D721Med (cell line): ENCODE measurements at places on chromosomes 13 and 19.

- DNase-seq = no peak
Observed at GRCh38 chr19:39558624-39559117, 18.7 kb upstream of the EID2 start.

- DNase-seq = no peak
Observed at GRCh38 chr13:60335531-60335930, 61.5 kb upstream of the TDRD3 start.

DNA sequence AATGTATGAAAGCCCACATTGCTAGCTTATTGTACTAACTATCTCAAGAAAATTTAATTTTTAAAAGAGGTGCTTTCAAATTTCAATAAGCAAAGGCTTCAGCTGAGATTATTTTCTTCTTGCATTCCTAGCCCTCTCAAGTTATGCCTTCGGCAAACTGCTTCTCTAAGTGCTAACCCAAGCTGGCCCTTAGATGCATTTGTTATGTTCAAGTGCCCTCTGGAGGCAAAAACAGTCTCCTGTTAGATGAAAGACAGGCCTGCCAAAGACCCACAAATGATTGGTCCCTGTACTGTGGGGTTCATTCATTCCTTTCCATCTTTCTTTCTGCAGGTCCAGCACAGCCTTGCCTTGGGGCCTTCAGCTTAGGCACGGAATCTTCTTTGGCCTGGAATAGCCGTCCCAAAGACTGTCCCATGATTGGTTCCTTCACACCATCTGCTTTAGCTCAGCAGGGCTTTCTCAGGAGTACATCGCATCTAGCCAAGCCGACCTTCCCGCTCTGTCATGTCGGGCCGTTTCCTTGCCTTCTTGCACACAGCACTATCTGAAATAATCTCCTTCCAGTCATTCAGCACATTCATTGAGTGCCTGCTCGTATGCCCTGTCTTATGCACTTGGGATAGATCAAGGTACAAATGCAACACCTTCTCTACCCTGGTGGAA is 26.4 kb upstream of the TPTE2 start:
- DNase-seq = no peak

- DNase-seq = no peak
Observed at GRCh38 chr13:84845907-84846619, 953.2 kb downstream of the SLITRK6 start.

GRCh38 chr13:44159633-44160279 is 213.9 kb upstream of the SERP2 start:
- no peak for DNase-seq

DNA sequence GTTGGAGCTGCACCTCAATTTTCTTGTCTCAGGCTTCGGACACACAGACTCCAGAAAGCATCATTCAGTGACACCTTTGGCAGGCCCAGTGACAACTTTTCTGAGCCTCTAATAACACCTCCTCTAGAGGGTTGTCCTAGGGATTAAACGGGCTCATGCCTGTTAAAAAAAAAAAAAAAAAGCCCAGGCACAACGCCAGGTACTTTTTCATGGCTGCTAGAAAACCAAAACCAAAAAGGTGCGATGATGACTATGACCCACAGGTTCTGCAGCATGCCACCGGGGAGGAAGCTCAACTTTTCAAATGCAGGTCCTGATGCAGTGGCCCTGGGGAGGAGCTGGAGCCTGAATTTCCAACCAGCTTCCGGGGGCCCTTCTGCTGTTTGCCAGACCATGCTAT is 184.2 kb downstream of the ABCC4 start:
- DNase-seq = no peak

DNA sequence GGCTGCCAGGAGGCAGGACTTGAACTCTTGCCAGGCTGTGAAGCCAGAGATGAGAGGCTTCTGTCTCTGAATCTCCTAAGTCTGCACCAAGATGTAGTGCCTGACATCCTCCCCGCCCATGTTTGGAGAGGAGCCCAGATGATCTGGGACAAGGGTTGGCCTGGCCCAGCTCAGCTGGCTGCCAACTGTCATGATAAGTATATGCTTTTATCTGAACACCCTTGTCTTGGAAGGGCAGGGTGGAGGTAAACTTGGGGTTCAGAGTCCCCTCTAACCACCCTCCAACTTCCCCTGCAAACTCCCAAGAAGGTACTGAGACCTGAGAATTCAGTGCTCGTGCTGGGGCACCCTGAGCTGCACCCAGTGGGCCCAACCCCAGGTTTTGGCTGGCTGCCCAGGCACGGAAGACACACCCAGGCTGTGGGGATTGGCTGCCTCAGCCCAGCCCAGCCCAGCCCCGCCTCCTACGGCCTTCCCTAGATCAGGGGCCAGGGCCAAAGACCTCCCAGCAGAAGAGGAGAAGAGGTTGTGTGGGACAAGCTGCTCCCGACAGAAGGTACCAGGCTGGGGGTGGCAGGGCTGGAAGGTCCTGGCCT is at the start of gene CYP4F12:
CYP4F12 (plus strand) TSS at position 508 of the 596 bp plus-strand sequence. CDS start 443 bp downstream, outside the sequence.
- DNase-seq = no peak

- no peak for DNase-seq
Observed at GRCh38 chr19:31392464-31392863, 43.2 kb upstream of the TSHZ3 start.

- no peak for DNase-seq
Observed at GRCh38 chr13:89740994-89741685, 1606.3 kb upstream of the MIR17HG start.

DNA sequence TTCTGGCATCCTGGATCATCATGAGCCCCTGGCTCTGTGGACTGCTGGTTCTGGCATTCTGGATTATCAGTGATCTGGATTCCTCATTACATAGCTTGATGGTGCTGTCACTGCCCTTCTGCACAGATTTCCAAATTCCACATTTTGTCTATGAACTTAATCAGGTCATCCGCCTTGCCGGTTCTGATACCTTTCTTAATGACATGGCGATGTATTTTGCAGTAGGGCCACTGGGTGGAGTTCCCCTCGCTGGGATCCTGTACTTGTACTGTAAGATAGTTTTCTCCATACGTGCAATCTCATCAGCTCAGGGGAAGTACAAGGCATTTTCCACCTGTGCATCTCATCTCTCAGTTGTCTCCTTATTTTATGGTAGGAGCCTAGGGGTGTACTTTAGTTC is 24.4 kb upstream of the OR7C2 start:
- DNase-seq = no peak

GRCh38 chr13:102138635-102139190 is 263.1 kb downstream of the FGF14 start:
- no peak for DNase-seq

DNA sequence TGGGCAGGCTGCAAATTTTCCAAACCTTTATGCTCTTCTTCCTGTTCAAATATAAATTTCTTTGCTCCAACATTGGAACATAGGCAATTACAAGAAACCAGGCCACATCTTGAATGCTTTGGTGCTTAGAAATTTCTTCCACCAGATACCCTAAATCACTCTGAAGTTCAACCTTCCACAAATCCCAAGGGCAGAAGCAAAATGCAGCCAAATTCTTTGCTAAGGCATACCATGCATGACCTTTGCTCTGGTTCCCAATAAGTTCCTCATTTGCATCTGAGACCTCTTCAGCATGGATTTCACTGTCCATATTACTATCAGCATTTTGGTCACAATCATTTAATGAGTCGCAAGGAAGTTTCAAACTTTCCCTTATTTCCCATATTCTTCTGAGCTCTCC is 130.9 kb downstream of the DIAPH3 start:
- no peak for DNase-seq

DNA sequence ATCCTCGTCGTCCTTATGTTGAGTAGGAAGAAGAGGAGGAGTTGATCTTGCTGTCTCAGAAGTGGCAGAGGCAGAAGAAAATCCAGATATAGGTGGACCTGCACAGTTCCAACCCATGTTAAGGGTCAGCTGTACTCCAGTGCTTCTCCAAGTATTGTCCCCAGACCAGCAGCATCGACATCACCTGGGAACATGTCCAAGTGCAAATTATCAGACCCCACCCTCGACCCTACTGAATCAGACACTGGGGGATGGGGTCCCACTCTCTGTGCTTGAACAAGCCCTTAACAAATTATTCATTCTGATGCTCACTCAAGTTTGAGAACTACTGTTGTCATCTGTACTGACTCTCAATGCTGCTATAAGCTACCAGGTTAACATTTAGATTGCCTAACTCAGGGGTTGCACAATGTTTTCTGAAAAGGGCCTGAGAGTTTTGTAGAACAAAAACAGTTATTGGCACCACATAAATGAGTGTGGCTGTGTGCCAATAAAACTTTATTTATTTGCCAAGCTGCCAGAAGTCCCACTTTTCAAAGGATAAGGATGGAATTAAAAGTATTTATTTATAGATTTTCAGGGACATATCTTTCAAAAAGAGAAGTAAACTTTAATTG is 226.7 kb upstream of the IPO5 start:
- DNase-seq = no peak

GRCh38 chr13:33217256-33217655 is 68.3 kb downstream of the STARD13 start:
- DNase-seq = no peak

DNA sequence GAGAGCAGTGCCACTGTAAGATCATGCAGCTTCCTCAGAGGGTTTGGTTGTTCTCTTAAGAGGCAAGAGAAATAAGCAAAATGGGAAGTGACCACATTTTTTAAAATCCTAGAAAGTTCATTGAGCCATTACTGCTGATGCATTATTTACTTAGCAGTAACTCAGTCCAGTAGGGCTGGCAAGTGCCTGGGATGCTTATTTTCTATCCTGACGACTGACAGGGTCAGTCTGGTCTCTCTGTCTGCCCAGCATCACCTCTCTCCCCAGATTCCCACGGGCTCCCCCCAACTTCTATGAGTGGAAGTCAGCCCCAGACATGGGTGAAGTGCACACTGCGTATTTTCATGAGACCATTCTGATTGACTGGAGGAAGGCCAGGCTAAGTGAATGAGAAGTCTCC is 10.4 kb downstream of the SHISA2 start:
- no peak for DNase-seq

DNA sequence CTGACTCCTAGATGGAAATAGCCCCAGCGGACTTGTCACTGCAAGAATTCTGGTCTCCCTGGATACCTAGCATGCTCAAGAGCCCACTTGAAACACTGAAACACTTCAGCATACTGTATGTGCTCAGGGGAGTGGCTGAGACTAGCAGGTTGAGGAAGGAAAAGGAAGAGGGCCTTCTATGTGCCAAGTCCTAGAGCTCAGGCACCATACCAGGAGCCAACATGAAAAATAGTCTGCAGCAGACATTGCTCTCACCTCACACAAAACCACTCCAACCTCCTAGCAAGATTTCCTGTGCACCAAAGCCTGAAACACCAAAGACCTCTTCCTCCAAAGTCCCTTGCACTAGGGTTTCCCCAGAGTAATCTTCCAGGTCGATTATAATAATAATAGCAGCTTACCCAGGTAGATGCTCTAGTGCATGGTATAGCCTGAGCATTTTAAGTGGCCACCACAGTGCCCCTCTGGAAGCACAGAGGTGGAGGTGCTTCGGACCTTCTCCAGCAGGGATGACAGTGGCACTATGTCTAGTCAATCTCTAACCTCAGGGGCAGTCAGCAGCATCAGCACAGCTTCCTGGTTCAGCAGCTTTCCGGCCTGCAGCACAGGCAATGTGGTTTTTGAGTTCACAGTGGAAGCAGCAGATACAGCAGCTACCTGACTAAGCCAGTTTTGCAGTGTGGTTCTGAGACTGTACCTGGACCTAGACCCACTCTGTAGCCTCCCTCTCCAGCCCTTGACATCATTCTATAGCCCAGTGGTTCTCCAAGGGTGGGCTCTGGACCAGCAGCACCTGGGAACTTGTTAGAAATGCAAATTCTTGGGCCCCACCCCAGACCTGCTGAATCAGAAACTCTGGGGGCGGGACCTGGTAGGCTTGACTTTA is 45.6 kb upstream of the UBE2L5 start:
- DNase-seq = no peak

DNA sequence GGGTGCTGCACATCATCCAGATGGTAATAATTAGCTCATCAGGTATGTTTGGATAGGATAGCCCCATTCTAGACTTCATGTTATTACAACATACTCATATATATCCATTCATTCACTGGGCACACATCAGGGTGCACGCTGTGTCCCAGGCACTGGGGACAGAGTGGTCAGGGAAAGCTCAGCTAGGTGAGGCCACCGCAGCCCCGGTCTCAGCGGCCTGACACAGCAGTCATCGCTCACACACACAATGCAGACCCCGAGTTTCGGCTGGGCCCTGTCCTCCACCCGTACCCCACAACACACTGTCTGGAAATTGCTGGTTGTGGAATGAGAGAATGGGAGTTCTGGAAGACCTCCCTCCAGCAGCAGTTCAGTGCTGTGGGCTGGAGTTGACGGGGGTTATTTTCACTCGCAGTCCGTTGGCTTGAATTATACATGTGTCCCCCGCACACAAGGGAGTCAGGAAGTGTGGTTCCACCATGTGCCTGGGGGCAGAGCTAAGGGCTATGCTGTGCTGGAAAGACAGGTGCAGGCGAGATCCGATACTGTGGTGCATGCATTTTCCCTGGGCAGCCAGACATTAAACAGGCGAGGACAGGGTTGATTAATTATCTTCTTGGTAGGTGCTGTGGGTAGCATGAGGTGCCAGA is 257.6 kb downstream of the TEX29 start:
- no peak for DNase-seq

DNA sequence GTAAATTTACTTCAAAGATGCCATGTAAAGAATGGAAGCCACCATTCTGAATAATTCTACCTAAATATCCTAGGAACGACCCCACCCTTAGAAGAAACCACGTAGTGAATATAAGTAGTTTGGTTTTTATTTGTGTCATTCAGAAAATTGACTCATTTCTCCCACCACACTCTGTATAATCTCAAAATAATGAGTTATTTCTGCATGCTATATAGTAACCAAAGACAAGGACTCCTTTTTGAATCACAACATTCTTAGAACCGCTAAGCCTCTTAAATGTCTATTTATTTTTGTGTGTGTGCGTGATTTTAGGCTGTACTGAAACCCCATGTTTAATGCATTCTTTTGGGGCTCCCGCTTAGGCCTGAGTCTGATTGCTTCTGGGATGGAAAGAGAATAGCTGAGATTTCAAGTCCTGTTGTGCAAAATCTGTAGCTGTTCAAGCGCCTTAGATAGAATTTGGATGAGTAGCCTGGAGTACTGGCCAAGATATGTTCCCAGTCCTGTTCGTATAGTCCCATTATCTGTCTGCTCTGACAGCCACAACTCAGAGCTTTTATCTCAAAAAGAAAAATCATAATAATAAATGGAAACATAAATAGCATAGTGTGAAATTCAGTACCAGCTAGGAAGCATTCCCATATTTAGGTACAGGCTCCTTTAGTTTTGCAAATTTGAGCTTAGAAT is 532.4 kb upstream of the NBEA start:
- no peak for DNase-seq

DNA sequence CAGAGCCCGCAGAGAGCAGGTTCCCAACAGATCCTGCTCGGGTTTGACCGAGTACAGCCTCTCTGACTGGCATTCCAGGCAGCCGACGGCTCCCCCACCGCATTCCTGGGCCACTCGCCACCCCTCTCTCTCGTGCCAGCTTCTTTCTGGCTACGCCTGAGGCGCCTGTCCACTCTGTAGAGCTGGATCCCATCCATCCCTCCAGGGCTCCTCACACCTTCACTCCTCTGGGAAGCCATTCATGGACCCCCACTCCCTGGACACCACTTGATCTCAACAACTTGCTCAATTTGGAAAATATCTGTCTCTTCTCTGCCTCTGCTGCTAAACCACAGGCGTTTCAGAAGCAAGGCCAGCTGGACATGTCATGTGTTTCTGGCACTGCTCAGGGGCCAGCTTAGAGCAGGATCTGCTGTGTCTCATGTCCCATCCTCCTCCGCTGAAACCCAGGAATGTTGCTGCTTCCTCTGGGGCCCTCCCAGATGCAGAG is 30.6 kb upstream of the ATP1A3 start:
- DNase-seq = no peak
